ENCODE measurements at places on chromosomes 2 and 18.

- no peak for DNase-seq
Measured at GRCh38 chr2:60453872-60454271, 99.6 kb downstream of the BCL11A start.

DNA sequence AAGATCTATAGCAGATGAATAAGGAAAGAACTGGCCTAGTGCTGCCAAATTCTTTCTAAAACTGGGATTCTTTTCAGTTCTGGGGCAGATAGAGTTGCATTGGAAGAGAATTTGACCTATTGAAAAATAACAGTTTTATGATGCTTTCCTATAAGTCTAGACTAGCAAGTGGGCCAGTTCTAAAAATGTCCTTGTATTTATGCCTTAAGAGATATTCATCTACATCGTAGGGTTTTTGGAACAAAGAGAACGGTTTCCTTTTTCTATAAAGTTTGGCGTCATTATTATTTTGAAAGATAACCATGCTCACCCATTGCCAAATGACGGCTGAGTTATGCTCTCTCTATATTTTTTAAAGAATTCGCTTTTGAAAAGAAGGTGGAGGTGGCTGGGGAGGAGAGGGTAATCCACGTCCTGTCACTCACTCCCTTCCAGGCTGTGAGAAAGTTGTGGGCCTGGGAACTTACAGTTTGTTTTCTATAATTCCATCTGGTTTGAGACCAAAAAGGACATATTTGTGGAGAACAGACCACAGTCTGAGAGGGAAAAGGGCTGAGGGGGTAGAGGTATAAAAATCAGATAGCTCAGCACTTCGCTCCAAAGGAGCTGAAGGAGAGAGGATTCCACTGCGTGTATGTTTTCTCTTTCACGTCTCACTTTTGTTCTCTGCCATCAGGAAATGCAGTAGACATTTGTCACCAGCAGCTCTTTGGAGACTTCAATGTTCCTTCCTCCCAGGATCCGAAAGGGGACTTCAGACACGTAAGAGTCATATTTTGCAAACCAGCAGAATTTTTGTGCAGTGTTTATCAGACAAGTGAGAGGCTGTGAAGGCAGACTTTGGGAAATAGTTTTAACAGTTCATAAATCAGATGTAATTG is 281.9 kb upstream of the FN1 start:
- DNase-seq: no peak

- DNase-seq: no peak
Measured at GRCh38 chr2:228479014-228479413, 297.5 kb upstream of the SPHKAP start.

DNA sequence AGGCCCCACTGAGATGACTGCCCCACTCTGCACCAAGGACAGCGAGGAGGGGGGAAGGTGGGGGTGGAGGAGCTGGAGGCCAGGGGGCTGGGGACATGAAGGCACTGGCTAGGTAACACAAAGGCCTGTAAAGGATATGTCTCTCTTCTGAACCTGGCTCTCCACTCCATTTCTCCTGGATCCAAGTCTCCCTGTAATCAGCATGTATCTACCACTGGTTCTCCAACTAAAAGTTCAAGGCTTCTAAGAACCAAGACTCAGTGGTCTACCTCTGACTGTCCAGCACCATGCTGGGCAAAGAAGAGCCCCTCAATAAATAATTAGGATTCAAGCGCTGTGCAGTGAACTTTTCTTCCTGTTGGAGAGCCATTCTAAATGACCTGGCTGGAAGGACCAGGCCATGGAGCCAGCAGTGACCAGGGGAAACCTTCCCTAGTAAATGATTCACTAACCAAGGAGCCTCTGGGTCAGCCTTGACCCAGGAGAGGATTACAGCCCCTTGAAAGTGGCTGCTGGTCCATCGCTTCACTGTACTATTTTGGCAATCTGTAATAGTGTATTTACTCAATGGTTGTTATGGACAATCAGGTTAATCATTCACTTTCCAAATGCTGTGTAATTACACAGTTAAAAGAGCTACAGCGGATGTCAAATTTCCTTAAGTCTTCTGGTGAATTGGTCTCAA is 73.2 kb downstream of the BCL11A start:
- DNase-seq: peak; percentile 62

Measured in mucosa of descending colon (tissue), 3 donors.